A549 treated with AZD2906 at 1 μM for 4 hours (cell line): ENCODE measurements at places on chromosomes 2 and 18. TPM values are rescaled to one million over a fixed set of nuclear protein-coding genes. Genes with fewer than 3 reads are reported as not detected.

LYPD6 gene
- total RNA-seq = 0.04 to 0.08 TPM (median 0.07 TPM) in 5 replicates

DSC2 gene
- 0.71 to 1.00 TPM (median 0.85 TPM) in 5 replicates for total RNA-seq

TRIM43 gene
- total RNA-seq = 0.07 to 0.23 TPM (median 0.09 TPM) in 4 of 5 replicates, not detected in the other

IL36A gene
- total RNA-seq = not detected in 5 replicates

GCKR gene
- 0.10 to 0.42 TPM (median 0.32 TPM) in 5 replicates for total RNA-seq

FSIP2 gene
- 0.01 TPM in 1 of 5 replicates, not detected in the others for total RNA-seq

FBXO48 gene
- 0.40 to 0.61 TPM (median 0.56 TPM) in 5 replicates for total RNA-seq

GPR39 gene
- total RNA-seq = 6.7 to 7.5 TPM (median 6.9 TPM) in 5 replicates

CNTNAP5 gene
- total RNA-seq = not detected in 5 replicates

PTPN18 gene
- total RNA-seq = 28.5 to 31.5 TPM (median 30.7 TPM) in 5 replicates

CSRNP3 gene
- total RNA-seq = not detected in 5 replicates

DOCK10 gene
- 20.7 to 30.1 TPM (median 23.3 TPM) in 5 replicates for total RNA-seq

MALL gene
- total RNA-seq = 115 to 148 TPM (median 127 TPM) in 5 replicates

ANKRD53 gene
- total RNA-seq = 0.06 to 0.16 TPM (median 0.12 TPM) in 4 of 5 replicates, not detected in the other

SPC25 gene
- 15.2 to 19.4 TPM (median 18.3 TPM) in 5 replicates for total RNA-seq

BOLL gene
- not detected in 5 replicates for total RNA-seq

DHRS9 gene
- total RNA-seq = 3.1 to 3.9 TPM (median 3.4 TPM) in 5 replicates

FOSL2 gene
- 75.3 to 85.5 TPM (median 79.3 TPM) in 5 replicates for total RNA-seq

SYT4 gene
- total RNA-seq = not detected in 5 replicates

C2orf66 gene
- 0.03 to 0.09 TPM (median 0.08 TPM) in 5 replicates for total RNA-seq

ZBTB14 gene
- 6.1 to 7.8 TPM (median 6.6 TPM) in 5 replicates for total RNA-seq

FARP2 gene
- total RNA-seq = 23.6 to 28.9 TPM (median 26.2 TPM) in 5 replicates

SERPINB4 gene
- total RNA-seq = 0.06 to 0.17 TPM (median 0.10 TPM) in 5 replicates

TLX2 gene
- total RNA-seq = 0.24 to 0.37 TPM (median 0.30 TPM) in 5 replicates

XDH gene
- total RNA-seq = 0.98 to 1.4 TPM (median 1.2 TPM) in 5 replicates
